PC-3 (cell line): ENCODE measurements at places on chromosomes 2 and 18. TPM values are rescaled to one million over a fixed set of nuclear protein-coding genes. Genes with fewer than 3 reads are reported as not detected.
A peak's percentile ranks its signal among the peaks of the same experiment; 100 is the strongest.

GRCh38 chr2:163157891-163158496 lies 319.4 kb upstream of the KCNH7 start:
- H3K4me3 ChIP-seq, result no peak overlapping the region
- H3K27me3 ChIP-seq, result peaks cover 13% of the 10 kb centered on the region; the same call in 1 of the 2 replicates
- H3K27ac ChIP-seq, result no peak overlapping the region
- peaks cover 6% of the 10 kb centered on the region; the same call in 1 of the 2 replicates for H3K4me1 ChIP-seq
- peak; percentile 66 for DNase-seq
- H3K36me3 ChIP-seq, result no peaks in the 10 kb centered on the region

DNA sequence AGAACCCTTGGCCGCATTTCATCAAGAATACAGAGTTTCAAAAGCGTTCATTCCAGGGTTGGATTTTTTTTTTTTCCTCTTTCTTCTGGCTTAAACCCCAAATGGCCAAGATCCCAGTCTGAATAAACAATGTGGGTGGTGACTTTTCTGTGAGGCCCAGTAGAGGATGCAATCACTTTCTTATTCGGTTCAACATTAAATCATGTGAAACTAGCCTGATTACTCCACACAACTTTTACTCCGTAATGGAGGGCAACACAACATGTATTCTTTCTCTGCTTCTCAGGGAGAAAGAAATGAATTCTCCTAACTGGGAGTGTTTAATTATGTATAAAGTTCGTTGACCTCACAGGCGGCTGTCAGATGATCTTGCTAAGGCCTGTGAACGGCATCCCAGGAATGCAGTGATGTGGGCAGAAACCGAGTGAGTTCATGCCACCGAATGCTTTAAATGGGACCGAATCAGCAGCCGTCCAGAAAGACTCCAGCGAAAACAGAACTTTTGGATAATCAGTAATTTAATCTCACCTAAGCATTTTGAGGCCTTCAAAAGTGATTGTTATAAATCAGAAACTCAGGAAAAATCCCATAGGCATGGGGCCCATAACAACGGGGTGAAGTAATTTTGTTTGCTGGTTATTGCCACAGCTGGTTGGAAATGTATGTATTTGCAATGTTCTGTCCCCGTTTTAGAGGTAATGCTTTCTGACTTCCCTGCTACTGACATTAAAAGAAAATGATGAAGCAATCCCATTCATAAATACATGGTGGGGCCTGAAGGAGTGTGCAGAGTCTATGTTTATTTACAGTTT lies 81.5 kb downstream of the BCL2 start:
- H3K27me3 ChIP-seq, result no peaks in the 10 kb centered on the region
- peak; percentile 74 for DNase-seq
- H3K27ac ChIP-seq, result peak overlapping the region; percentile 29
- H3K36me3 ChIP-seq, result no peaks in the 10 kb centered on the region

The CYP1B1 gene
- 37.2 and 50.0 TPM in 2 replicates for total RNA-seq

DNA sequence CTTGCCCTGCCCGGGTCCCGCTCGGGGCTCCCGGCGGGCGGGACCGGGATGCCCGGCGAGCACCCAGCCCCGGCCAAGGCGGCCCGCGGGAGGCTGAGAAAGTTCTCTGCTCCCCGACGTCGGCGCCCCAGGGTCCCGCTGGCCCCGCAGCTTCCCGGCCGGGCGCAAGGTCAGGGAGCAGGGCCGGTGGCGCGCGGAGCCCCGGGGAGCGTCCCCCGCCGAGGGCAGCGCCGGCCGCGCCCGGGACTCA lies 331 bp downstream of the SERPINE2 start:
- peaks cover 16% of the 10 kb centered on the region for H3K4me1 ChIP-seq
- H3K27ac ChIP-seq, result no peak overlapping the region
- H3K36me3 ChIP-seq, result no peaks in the 10 kb centered on the region
- no peak for DNase-seq
- H3K27me3 ChIP-seq, result no peaks in the 10 kb centered on the region
